Stimulated activated CD4-positive, alpha-beta T cell treated with anti-CD3 and anti-CD28 coated beads, Interleukin-4, amount 100 ng/mL, for 24 hours (primary cell): ENCODE measurements at places on chromosomes 11 and 22.

DNA sequence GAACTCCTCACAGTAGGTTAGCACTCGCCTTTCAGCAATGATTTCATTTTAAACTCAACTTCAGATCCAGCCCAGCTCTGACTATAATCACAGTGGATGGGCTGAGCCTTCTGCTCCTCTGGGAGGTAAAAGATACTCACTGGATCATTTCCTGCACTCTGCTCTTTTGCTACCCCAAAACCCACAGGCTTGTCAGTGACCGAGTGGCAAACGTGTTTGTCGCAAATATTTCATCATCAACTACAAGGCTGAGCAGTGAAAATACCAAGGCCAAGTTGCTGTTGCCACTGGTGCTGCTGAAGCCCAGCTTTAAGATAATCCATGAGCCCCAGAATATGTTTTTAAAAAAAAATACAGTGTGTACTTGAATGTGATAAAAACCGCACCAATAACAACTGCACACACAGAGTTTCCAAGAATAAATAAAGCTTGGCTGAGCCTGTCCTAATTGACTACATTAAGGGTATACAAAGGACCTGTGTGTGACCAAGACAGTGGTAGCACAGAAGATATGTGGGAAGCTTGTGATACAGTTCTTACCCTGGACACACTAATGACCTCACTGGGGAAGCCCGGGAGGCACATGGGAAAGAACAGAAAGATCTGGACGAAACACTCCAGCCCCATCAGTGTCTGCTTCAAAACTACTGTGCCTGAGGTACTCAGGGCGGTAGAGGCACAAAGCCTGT is 41.3 kb downstream of the ABTB2 start:
- DNase-seq = no peak

DNA sequence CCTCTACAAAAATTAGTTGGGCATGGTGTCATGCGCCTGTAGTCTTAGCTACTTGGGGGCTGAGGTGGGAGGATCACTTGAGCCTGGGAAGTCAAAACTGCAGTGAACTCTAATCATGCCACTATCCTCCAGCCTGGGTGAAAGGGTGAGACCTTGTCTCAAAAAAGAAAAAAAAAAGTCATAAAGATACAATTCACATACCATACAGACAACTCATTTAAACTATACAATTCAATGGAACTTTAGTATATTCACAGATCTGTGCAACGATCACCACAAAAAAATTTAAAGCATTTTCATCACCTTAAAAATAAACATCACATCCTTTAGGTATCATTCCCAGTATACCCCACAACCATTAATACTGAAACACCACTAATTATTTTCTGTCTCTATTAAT is 201.2 kb downstream of the PGR start:
- no peak for DNase-seq

- DNase-seq = no peak
Measured at GRCh38 chr11:132131047-132131446, 760.6 kb downstream of the NTM start.

GRCh38 chr11:21511835-21512440 is 680.9 kb upstream of the ANO5 start:
- DNase-seq = no peak
